ENCODE measurements at places on chromosomes 13 and 19.

DNA sequence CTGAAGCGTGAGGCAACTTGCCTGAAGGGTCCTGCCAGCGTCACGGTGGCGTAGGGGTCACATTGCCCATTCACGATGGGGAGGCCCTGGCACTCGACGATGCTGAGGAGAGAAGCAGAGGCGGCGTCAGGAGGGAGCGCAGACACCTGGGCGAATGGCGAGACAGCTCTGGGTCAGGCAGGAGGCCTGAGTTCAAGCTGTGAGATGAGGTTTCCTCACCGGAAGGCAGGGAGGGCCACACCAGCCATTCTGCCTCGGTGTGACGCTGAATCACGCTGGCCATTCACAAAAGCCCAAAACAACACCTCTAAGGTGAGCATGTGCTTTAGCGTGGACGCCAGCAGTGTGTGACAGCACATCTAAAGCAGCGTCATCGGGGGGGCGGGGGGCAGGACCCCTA lies 54.0 kb upstream of the C13orf46 start:
- DNase-seq, result no peak

DNA sequence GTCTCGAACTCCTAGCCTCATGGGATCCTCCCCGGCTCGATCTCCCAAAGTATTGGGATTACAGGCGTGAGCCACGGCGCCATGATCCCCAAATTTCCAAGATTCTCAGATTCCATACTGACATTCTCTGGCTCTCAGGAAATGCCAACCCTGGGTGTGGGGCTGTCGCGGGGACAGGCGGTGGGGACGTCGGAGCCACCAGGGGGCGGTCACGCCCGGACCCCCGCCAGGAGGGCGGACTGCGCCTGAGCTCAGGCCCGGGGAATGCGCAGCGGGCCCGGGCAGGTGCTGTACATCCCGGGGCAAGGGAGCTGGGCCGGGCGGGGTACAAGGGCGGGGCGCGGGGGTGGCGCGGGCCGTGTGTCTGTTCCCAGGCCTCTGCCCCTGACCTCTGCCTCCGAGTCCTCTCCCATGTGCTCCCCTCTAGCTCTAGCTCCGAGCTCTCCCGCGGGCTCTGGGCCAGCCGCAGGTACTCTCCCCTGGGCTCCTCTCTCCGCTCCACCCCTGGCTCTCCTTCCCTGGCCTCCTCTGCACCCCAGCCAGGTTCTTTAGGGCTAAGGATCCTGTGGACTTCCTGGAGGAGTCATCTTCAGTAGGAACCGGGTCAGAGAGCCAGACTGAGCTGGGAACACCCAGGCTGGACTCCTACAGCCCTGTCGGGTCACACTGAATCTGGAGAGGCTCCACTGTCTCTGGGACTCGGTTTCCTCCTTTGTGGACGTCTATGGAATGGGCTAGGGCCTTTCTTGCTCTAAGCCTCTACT lies 2.4 kb downstream of the PPP1R13L start:
- no peak for DNase-seq

DNA sequence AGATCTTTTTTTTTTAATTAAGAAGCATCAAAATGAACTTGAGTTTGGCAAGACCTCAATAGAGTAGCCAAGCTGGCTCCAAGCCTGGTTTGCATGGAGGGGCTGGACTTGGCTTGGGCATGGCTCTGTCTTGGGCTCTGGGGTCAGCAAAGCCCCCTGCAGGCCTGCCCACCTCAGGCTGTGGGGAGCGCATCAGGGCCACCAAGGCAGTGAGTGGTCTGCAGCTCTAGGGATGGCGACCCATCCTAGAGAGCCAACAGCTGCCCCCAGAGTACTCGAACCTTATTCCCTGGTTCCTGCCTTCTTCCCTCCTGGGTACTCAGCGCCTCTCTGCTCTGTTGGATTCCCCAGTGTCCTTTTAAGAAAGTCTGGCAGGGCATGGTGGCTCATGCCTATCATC lies 5.4 kb upstream of the CHST8 start:
- DNase-seq, result no peak

DNA sequence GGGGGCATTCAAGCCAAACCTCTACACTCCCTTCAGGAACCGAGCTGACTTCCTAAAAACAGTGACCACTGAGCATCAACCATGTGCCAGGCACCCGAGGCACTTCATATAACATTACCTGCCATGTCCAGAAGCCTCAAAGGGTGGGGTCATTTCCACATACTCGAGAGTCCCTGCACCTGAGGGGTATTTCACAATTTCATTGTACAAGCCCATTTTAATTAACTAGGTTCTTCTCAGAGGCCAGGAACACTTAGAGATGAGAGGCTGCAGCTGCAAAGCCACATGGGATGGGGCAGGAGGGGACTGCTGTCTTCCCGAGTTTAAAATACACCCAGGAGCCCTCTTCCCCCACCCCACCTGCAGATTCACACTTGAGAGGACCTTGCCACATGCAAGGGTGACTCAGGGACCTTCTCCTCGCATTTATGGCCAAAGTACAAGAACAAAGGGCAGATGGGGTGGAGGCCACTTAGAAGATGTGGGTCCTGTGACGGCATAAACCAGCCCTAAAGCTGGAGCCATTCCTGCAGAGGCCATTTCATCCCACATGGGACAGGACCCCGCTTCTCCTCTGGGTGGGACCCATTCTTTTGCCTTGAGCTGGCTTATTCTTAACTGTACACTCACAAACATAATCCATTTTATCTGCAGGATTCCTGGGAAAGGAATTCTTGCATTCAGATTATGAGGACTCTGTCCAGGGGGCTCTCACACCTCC lies 43.9 kb downstream of the RAB20 start:
- no peak for DNase-seq

- DNase-seq, result no peak
Observed at GRCh38 chr19:791007-791566, 6.2 kb upstream of the PTBP1 start.

DNA sequence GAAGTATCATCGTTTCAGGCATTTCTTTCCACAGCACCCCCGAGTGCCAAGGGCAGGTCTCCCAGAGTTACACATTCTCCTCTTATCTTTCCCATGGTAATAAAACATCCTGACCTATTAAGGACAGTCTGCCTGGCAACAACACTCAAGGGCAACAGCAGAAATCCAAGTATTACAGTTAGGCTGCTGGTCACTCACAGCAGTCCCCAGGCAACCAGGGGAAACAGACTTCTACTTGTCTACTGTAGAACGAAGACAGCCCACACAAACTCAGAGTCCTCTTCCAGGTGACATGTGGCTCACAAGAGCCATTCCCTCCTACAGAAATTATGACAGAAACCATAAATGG lies 24.3 kb downstream of the RCBTB1 start:
- DNase-seq, result no peak

DNA sequence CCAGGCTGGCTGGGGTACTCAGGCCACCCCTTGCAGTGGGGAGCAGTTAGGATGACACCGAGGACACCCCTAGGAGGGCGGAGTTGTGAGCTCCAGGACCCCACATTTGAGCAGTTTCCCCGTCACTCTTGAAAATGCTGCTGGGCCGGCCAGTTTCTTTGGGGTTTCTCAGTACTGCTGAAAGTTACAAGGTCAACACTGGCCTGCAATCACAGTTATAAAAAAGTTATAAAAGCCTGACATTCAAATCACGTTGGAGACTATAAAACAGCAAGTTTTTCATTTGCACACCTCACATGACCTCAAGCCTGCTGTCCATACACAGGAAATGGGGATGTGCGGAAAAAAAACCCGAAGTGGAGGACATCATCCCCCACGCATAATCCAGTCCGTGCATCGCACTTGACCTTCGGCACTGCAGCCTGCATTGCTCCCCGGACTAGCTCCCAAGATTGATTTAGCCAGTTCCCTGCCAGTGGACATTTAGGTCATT lies 27.0 kb downstream of the DNM2 start:
- no peak for DNase-seq

DNA sequence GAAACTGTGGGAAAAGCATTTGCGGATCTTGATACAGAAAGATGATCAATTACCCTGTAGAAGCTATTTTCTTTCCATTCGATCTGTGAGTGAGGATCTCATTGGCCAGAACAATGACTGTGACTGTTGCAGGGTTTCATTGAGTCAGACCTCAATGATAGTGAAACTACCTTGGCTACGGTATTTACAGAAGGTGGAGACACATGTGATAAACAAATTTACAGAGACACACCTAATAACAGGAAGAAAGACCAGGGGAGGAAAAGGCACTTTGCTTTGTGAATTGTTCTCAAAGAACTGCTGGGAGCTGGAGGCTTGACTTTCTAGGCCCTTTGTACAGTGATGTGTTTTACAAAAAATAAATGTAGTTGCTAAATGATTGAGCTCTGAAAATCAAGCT lies 19.9 kb upstream of the ARGLU1 start:
- no peak for DNase-seq

DNA sequence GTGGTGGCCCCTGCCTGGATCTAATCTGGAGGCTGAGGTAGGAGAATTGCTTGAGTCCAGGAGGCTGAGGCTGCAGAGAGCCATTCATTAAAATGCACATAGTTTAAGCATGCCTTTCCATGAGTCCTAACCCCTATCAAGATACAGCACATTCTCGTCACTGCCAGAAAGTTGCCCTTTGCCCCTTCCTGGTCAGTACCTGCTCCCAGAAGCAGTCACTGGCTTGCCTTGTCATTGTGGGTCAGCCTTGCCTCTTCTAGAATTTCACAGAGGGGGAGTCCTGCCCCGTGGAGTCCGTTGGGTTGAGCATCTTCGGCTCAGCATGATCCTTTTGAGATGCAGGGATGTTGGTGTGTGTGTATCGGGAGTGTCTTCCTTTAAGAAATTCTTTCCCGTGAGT lies 10.8 kb downstream of the BICRA start:
- no peak for DNase-seq

DNA sequence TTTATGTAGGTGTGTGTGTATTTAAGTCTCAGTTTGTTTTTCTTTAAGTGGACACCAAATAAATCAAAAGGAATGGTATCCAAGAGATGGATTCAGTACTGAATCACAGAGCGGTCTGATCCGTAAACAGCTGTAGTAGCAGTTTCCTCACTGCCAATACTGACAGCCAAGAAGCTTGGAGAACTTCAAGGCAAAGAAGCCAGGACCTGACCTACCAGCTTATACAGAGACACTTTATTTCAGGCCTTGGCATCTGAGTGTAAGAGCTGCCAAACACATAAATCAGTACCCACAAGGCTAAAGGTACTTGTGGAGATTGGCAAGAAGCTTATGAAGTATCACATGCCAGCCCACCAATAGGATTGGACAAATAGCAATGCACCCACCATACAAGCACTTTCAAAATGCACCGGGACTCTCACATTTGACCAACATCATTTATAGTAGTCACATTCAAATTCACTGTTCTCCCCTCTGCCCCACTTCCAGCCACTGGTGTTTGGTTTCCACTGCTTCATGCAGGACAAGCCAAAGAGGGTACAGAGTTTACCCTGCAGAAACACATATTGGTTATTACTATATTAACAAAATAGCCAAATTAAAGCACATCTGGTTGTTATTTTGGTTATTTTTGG lies 357.9 kb downstream of the KLF12 start:
- no peak for DNase-seq

GRCh38 chr13:113367020-113367560 lies 3.2 kb upstream of the GRTP1 start:
- no peak for DNase-seq

DNA sequence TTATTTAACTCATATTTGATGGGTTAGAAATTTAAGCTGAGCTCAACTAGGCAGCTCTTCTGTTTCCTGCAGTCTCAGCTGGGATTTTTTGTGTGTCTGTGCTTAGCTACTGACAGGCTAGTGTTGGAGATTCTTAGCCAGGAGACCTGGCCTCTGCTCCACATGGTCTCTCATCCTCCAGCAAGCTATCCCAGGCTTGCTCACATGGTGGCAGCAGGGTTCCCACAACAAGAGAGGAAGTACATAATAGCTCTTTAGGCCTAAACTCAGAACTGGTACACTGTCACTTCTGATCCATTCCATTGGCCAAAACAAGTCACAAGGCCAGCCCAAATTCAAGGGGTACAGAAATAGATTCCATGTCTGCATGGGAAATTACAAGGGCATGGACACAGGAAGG lies 406.2 kb downstream of the SUCLA2 start:
- no peak for DNase-seq

DNA sequence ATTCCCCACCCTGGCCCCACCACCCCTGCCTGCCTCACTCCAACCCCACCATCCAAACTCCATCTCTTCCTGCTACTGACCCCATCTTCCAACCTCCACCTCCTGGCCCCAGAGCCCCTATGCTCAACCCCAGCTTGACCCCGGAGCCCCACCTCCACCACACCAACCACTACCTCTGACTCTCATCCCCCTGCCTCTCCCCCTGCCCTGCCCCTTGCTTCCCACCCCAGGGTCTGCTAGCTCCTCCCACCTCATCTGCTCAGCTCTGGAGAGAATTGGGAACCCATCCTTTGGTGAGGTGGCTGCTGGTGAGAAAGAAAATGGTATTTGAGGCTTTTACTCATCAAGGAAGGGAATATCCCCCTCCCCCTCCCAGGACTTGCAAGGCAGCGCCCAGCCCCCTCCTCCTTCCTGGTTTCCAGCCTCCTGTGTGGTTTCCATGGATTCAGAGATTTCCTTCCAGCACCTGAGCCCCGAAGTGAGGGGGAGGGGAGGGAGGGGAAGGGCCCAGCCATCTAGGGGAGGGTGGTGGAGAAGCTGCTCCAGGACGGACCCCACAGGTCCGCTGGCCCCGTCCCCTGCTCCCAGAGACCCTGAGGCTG lies 11.4 kb upstream of the PEPD start:
- no peak for DNase-seq

DNA sequence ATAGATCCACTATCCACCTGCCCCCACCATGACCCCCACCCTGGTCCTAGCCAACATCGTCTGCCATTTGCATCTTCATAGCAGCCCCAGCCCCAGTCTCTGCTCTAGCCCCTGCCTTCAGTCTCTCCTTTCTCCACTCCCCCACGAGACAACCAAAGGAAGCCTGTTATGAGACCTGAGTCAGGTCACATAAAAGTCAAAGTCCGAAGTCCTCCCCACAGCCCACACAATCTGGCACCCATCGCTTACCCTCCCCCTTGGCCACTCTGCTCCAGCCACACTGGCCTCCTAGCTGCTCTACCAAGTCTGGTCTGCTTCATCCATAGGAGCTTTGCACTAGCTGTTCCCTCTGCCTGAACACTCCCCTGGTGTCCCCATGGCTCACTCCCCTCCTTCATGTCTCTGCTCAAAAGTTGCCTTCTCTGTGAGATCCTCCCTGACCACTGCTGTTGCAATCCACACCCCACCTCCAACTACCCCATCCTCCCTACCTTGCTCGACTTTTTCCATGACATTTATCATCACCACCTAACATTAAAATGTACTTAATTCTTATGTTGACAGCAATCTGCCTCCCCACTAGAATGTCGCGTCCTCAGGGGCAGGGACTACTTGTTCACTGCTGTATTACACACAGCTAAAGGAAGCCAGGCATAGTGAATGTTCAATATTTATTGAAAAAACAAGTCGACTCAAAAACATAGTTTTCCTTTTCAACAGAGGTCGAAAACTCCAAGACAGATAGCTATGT lies 1.2 kb upstream of the PLEKHG2 start:
- no peak for DNase-seq

- DNase-seq, result no peak
Observed at GRCh38 chr19:48113190-48113917, 2.7 kb upstream of the PLA2G4C start.

Measured in stimulated activated CD8-positive, alpha-beta memory T cell treated with anti-CD3 and anti-CD28 coated beads, Interleukin-7, amount 100 ng/mL, for 1 hour (primary cell).